Transverse colon (tissue), 4 donors: ENCODE measurements at places on chromosomes 7 and 10. TPM values are rescaled to one million over a fixed set of nuclear protein-coding genes. Genes with fewer than 3 reads are reported as not detected.

The MBL2 gene
- not detected for total RNA-seq

The TMEM236 gene
- 16.9 TPM for total RNA-seq

The CAPZA2 gene
- 74.4 TPM for total RNA-seq

The TYW1B gene
- total RNA-seq: 3.7 TPM

The AIFM2 gene
- 27.0 TPM for total RNA-seq

The OR2A7 gene
- 14.1 TPM for total RNA-seq

The MUC12 gene
- total RNA-seq: 90.2 TPM

The BMPER gene
- total RNA-seq: 1.00 TPM

The CRTAC1 gene
- not detected for total RNA-seq

The TAS2R4 gene
- 3.2 TPM for total RNA-seq

The SPDYE5 gene
- not detected for total RNA-seq

The C10orf62 gene
- total RNA-seq: not detected

The MOGAT3 gene
- 56.9 TPM for total RNA-seq

The KIAA1549 gene
- total RNA-seq: 1.5 TPM

The CRPPA gene
- total RNA-seq: 0.80 TPM

The ANKRD26 gene
- 14.3 TPM for total RNA-seq

The PSD gene
- total RNA-seq: 48.1 TPM

The GDF2 gene
- not detected for total RNA-seq

The VIPR2 gene
- 1.8 TPM for total RNA-seq

The PNLIPRP3 gene
- not detected for total RNA-seq
